ENCODE measurements at places on chromosomes 7 and 10. TPM values are rescaled to one million over a fixed set of nuclear protein-coding genes. Genes with fewer than 3 reads are reported as not detected.
A peak's percentile ranks its signal among the peaks of the same experiment; 100 is the strongest.

DNA sequence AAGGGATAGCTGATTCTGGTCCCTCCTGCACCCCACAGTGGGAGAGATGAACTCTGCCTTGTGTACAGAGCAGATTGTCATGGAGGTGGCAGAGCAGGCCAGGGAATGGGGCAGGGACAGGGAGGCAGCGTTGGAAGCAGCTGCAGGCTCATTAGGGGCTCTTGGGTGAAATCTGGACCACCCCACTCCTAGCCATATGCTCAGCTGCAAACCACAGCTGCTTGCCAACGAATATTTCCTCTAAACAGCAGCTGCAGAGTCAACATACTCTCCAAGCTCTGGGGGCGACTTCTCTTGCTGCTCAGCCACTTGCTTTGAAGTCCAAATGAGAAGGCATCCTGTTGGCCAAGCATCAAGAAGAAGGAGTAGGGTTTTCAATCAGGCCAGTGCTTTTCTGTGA is 302.3 kb upstream of the AUTS2 start:
- H3K27ac ChIP-seq, result no peak overlapping the region
- H3K36me3 ChIP-seq, result no peaks in the 10 kb centered on the region
- DNase-seq, result no peak
- no peaks in the 10 kb centered on the region for H3K27me3 ChIP-seq
- no peaks in the 10 kb centered on the region for H3K4me1 ChIP-seq
- no peak overlapping the region for H3K4me3 ChIP-seq

- no peaks in the 10 kb centered on the region for H3K4me1 ChIP-seq
- no peaks in the 10 kb centered on the region for H3K27me3 ChIP-seq
- H3K4me3 ChIP-seq, result no peak overlapping the region
- DNase-seq, result no peak
- H3K36me3 ChIP-seq, result no peaks in the 10 kb centered on the region
These were observed 246.3 kb downstream of the ACTR3B start for GRCh38 chr7:153005750-153006435.

- H3K27me3 ChIP-seq, result peaks cover 6% of the 10 kb centered on the region
- no peak for DNase-seq
- H3K36me3 ChIP-seq, result no peaks in the 10 kb centered on the region
- H3K27ac ChIP-seq, result no peak overlapping the region
- H3K4me1 ChIP-seq, result no peaks in the 10 kb centered on the region
These were observed 39.5 kb downstream of the LBX1 start for GRCh38 chr10:101189461-101190401.

DNA sequence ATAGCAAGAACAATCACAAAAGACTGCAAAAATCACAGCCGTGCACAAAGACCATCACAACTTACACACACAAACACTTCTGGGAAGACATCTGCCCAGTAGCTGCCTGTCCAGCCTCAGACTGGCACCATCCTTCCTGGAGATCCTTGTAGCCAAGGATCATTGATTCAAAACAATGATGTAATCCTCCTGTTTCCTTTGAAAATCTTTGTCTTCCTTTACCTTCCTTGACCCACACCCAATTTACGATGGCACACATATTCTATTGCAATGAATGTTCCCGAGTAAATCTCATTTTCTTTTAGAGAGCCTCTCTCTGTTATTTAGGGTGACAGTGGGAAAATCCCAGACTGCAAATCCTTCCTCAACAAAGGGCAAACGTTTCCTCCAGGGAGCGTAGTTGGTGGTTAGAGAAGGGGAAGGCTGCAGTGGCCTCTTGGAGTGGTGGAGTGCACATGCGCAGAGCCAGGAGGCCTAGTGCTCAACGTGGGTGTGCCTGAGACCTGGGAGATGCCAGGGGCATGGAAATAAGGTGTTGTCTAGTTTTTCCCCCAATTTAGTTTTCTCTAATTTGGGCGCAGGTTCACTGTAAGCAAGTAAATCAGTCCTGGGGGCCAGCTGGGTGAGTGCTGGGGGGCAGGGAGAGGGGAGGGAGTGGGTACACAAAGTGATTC is 3.1 kb upstream of the INPP5A start:
- no peak overlapping the region for H3K4me3 ChIP-seq
- no peaks in the 10 kb centered on the region for H3K27me3 ChIP-seq
- H3K36me3 ChIP-seq, result no peaks in the 10 kb centered on the region
- peaks cover 26% of the 10 kb centered on the region for H3K4me1 ChIP-seq
- H3K27ac ChIP-seq, result no peak overlapping the region
- no peak for DNase-seq

GRCh38 chr7:48006866-48007265 is 22.0 kb downstream of the SUN3 start:
- no peak for DNase-seq
- H3K4me3 ChIP-seq, result no peak overlapping the region
- no peaks in the 10 kb centered on the region for H3K4me1 ChIP-seq

- no peaks in the 10 kb centered on the region for H3K4me1 ChIP-seq
- no peak for DNase-seq
- H3K27me3 ChIP-seq, result no peaks in the 10 kb centered on the region
- H3K27ac ChIP-seq, result no peak overlapping the region
- no peaks in the 10 kb centered on the region for H3K36me3 ChIP-seq
These were observed 272.4 kb downstream of the ADARB2 start for GRCh38 chr10:1464881-1465417.

- peaks cover 10% of the 10 kb centered on the region for H3K27me3 ChIP-seq
- no peaks in the 10 kb centered on the region for H3K4me1 ChIP-seq
- no peak overlapping the region for H3K4me3 ChIP-seq
These were observed 5.5 kb downstream of the RAMP3 start for GRCh38 chr7:45162943-45163691.

GRCh38 chr7:30276203-30276900 is 8.0 kb upstream of the ZNRF2 start:
- no peak overlapping the region for H3K4me3 ChIP-seq
- DNase-seq, result peak; percentile 72
- H3K36me3 ChIP-seq, result no peaks in the 10 kb centered on the region
- no peaks in the 10 kb centered on the region for H3K4me1 ChIP-seq
- no peak overlapping the region for H3K27ac ChIP-seq

- no peak overlapping the region for H3K27ac ChIP-seq
- no peak for DNase-seq
- H3K4me3 ChIP-seq, result no peak overlapping the region
These were observed 113.4 kb downstream of the POU6F2 start for GRCh38 chr7:39091145-39091544.

DNA sequence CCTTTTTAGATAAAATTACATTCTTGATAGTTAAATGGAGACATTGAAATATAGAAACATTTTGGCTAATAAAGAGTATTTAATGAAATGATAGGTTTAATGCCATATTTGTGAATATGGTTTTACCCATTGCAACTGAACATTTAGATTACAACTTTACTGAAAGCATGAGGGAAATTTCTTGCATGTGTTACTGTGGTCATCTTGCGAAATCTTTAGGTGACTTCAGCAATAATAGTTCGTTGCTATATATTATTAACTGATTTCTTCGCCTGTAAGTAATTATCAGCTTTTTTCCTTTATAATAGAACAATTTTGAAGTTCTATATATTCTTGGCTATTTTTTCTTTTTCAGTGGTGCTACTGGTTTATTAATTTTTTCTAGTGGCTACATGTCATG is 83.2 kb downstream of the MLLT10 start:
- H3K27me3 ChIP-seq, result no peaks in the 10 kb centered on the region
- no peak for DNase-seq
- H3K36me3 ChIP-seq, result no peaks in the 10 kb centered on the region
- no peaks in the 10 kb centered on the region for H3K4me1 ChIP-seq

DNA sequence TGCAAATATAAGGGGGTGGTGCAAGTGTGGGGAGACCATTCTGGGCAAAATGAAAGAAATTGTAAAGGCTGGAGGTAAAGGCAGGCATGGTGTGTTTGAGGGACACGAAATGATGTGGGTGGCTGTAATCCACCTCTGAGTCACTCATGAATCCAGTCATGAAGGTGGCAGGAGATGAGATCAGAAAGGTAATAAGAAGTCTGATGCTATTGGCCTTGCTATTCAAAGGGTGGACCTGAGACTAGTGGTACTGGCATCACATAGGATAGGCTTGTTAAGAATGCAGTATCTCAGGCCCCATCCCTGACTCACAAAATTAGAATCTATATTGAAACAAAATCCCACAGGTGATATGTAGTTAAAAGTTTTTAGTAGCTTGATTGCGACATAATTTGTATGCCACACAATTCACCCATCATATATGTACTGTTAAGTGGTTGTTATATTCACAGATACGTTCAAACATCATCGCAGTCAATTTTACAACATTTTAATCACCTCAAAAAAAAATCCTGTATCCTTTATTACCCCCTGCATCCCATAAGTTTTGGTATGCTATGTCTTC is 85.6 kb downstream of the ST8SIA6 start:
- no peaks in the 10 kb centered on the region for H3K36me3 ChIP-seq
- no peak overlapping the region for H3K4me3 ChIP-seq
- no peak overlapping the region for H3K27ac ChIP-seq
- no peaks in the 10 kb centered on the region for H3K4me1 ChIP-seq
- peaks cover 4% of the 10 kb centered on the region for H3K27me3 ChIP-seq

DNA sequence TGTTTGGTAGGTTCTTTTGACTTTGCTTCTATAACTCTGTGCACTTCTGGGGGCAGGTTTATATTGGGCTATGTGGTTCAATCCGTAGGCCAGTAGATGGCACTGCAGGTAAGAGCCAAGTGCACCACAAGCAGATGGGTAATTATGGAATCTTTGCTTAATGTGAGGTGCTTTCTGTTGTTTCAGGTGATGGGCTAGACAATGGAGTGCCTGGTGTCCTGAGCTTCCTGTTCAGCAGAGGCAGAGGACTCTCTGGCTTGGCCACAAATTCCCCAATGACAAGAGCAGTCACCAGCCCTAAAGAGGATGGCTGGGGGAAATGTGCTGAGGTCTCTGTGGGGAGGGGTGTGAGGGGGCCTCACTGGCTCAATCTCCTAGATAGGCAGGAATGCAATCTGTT is 455.0 kb downstream of the CCSER2 start:
- H3K4me1 ChIP-seq, result no peaks in the 10 kb centered on the region
- no peaks in the 10 kb centered on the region for H3K36me3 ChIP-seq
- no peak overlapping the region for H3K4me3 ChIP-seq
- H3K27ac ChIP-seq, result no peak overlapping the region

GRCh38 chr7:141362580-141363435 is 188.4 kb upstream of the AGK start:
- no peaks in the 10 kb centered on the region for H3K4me1 ChIP-seq
- H3K27ac ChIP-seq, result no peak overlapping the region
- H3K27me3 ChIP-seq, result no peaks in the 10 kb centered on the region

DNA sequence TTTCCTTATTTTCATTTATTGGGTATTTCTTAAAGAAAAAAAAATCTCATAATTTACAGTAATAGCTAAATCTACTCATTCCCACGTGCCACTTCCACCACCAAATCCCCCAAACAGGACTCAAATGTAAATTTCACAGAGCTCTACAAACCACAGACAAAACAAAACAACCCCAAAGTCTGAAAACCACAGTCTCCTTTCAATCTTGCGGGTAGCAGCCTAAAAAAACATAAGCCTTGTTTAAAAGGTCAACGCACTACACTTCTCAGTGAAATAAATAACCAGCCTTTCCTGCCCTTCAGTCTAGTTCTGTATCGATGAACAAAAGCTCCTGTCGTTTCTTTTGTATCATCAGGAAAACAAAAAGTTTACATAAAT is 121.8 kb upstream of the AFAP1L2 start:
- H3K36me3 ChIP-seq, result no peaks in the 10 kb centered on the region
- no peak overlapping the region for H3K4me3 ChIP-seq
- H3K4me1 ChIP-seq, result peaks cover 5% of the 10 kb centered on the region
- DNase-seq, result peak; percentile 62
- no peak overlapping the region for H3K27ac ChIP-seq
- no peaks in the 10 kb centered on the region for H3K27me3 ChIP-seq

GPER1 gene
- polyA plus RNA-seq, result 2.4 TPM

SLC37A3 gene
- 81.7 TPM for polyA plus RNA-seq

ZNF853 gene
- polyA plus RNA-seq, result 0.05 TPM

XPNPEP1 gene
- polyA plus RNA-seq, result 119 TPM

PRTFDC1 gene
- polyA plus RNA-seq, result 32.7 TPM

OR13A1 gene
- not detected for polyA plus RNA-seq

SPDYE1 gene
- not detected for polyA plus RNA-seq

DUSP5 gene
- 48.9 TPM for polyA plus RNA-seq

JAKMIP3 gene
- 0.05 TPM for polyA plus RNA-seq
